ENCODE measurements at places on chromosomes 3 and 15. TPM values are rescaled to one million over a fixed set of nuclear protein-coding genes. Genes with fewer than 3 reads are reported as not detected.

The PLA2G4F gene
- total RNA-seq = not detected

The TJP1 gene
- total RNA-seq = 80.2 TPM

The GCNT3 gene
- total RNA-seq = 156 TPM

The TUSC7 gene
- not detected for total RNA-seq

The HYAL1 gene
- total RNA-seq = 0.80 TPM

The PPP1R14D gene
- total RNA-seq = not detected

Data from A549 treated with ZK216348 at 1 μM for 4 hours (cell line).